ENCODE measurements at places on chromosomes 11 and 22.

DNA sequence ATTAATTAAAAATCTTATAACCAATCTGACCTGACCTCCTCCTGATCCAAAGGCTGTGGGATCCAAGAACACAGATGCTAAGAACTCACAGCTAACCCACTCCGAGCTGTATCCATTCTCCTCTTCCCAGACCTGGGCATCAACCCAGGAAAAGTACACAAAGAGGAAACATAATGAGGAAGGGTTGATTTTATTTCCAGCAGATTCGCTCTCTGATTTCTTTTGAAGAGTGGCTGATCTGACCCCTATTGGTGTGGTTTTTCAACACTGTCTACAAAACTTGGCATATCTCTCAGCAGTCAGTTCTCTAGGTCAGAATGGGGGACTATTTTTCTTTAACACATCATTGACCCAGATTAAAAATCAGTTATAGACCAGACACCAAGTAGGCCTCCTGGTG lies 201.9 kb upstream of the UBASH3B start:
- DNase-seq = no peak

- no peak for DNase-seq
These were observed 543.9 kb downstream of the MIAT start for GRCh38 chr22:27201276-27201675.

DNA sequence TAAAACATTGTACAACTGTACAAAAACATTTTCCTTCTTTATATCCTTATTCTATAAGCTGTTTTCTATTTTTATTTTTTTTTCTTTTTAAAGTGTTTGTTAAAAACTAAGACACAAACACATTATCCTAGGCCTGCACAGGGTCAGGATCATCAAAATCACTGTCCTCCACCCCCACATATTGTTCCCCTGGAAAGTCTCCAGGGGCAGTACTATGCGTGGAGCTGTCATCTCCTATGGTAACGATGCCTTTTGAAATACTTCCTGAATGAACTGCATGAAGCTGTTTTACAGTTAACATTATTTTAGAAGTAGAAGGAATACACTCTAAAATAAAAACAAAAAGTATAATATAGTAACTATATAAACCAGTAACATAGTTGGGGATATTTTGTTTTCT lies 67.2 kb downstream of the ZC3H12C start:
- no peak for DNase-seq

DNA sequence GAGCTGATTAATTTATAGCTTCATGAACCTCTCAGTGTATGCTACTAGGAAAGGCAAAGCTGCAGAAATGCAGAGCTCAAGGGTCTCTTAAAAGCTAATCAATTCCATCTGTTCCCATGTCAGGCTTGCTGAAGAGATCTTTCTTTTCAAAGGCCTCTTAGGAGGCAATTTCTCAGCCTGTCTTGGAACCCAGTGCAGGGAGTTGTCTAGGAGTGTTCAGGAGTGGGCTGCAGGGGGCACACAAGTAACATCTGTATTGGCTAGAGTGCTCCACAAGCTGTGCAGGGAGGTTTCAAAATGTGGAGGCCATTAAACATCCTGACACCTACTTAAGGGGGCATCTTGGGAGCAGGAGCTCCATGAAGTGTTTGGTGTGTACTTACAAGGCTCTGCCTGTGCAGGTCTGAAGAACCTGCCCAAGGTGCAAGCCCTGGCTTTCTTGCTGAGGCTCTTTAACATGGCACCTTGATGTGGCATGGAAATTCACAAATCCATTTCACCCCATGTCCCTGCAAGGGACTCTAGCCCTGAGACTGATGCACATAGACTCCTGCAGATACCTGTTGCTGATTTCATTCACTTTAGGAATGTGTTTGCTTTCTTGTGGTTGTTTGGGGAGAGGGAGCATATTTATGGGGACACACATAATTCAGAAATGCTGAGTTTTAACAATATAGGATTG lies 134.7 kb downstream of the ME3 start:
- DNase-seq = no peak

GRCh38 chr11:93504110-93505095 lies 38.8 kb downstream of the SMCO4 start:
- DNase-seq = no peak
